ENCODE measurements at places on chromosomes 7 and 10.

- DNase-seq = no peak
Measured at GRCh38 chr7:17593819-17594419, 295.5 kb downstream of the AHR start.

DNA sequence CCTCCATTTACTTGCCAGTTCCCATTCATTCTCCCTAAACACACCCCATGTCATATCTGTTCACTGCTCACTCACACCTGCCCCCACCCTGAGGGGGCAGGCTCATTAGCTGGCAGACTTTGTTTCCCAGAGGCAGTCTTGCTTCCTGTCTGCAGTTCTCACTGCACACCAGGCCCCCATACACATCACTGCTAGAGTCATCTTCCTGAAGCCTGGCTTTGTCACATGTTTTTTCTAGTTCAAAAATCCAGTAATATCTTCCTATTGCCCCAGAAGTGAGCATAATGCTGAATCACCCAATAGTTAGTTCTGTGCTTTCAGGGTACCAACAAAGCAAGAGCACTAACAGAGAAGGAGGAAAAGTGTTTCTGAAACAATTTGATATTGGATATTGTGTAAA is 1.9 kb downstream of the LRRC72 start:
- DNase-seq = no peak

DNA sequence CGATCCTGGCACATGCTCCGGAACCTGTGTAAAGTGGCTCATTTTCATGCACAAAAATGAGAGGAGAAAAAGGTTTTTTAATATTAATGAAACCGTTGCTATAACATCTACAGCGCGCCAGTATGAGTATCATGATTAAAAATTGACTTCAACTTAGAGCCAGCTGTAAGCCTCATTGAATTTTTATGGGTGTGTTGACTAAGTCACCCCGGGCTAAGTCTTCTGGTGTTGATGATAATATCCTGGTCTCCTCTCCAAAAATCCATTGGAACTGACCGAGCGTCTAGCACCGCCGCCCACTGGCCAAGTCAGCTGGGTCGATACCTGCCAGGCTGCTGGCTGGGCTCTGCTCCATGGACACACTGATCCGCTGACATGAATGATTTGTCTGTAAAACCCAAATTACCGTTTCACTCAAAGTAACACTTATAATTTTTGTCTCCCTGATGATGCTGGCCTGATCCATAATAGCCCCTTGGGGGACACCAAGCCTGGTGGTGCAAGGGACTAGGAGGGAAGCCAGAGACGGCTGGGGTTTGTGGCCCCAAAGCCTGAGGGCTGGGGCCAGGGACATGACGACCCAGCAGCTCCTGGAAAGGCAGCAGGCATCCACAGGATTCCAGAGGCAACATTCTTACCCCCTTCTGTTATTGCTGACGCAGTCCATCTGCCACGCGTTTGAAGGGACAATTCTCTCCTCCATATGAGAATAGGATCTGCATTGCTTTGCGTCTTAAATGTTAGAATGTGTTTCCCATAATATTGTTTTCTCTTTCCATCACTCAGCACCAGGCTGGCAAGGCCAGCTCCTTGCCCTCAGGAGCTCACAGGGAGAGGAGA is 131.0 kb upstream of the PPP2R2D start:
- DNase-seq = no peak

DNA sequence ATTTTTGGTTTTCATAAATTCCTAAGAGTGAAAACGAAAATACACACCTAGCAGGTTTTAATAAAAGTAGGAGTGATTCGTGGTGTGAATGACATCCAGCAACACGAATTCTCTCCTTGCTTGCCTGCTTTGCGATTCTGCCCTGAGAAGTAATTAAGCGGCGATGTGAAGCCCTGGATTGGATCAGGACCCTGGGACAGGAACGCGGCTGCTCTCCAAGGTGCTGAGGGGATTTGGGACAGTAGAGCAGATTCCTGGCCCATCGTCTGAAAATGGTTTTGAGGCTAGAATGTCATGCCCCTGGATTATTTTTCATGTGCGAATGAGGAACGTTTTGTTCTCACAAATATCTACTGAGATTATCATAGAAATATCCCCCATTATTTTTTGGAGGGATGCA is 7.8 kb downstream of the NPS start:
- DNase-seq = peak; percentile 9

GRCh38 chr7:1741751-1742554 is 71.9 kb downstream of the ELFN1 start:
- peak; percentile 82 for DNase-seq

- no peak for DNase-seq
Measured at GRCh38 chr7:490461-491291, 29.0 kb downstream of the PDGFA start.

DNA sequence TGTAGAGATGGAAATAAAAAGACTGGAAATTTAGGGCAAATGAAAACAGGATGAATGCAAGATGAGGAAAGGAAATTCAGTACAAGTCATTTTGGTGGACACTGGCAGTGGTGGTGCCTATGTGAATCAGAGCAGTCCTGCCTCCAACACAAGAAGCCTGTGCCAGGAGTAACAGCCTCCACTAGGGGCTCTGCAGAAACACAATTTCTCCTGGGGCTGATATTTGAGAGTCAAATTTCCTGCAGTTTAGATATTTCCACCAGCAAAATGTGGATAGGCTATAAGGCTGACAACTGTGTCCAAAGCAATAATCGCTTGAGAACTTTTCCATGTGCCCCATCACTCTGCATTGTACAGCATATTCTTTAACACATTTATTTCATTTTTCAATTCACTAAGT is 4.7 kb upstream of the PLXDC2 start:
- DNase-seq = no peak

DNA sequence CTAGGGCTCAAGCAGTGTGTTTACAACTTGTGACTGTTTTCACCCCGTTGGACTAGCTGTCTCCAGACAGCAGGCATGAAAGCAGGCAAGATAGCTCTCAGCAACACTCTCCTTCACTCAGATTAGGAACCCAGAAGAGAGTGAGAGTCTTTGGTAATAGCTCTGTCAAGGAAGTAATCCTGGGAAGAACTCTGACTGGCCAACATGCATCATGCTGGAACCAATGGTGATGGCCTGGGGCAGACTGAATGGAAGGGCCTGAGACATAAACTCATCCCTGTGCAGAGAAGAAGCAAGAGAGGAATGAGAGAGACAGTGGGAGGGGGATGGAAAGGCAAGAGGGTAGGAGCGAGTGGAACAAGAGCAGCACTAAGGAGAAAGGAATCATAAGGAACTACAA is 48.9 kb downstream of the AKR1D1 start:
- no peak for DNase-seq

- no peak for DNase-seq
Measured at GRCh38 chr7:152876749-152877148, 117.2 kb downstream of the ACTR3B start.

All from NB4 (cell line).